Fibroblast of skin of right quadriceps (primary cell): ENCODE measurements at places on chromosomes 13 and 19.

- no peak for DNase-seq
These were observed 545.4 kb downstream of the SUCLA2 start for GRCh38 chr13:47455626-47456025.

- no peak for DNase-seq
These were observed 1060.4 kb downstream of the EFNB2 start for GRCh38 chr13:105474983-105475610.

- DNase-seq = no peak
These were observed 9.8 kb upstream of the SIGLEC12 start for GRCh38 chr19:51511353-51511752.

GRCh38 chr19:11284515-11284914, 11.4 kb upstream of the TSPAN16 start:
- no peak for DNase-seq

GRCh38 chr13:110914331-110915056, 375 bp downstream of the ANKRD10 start:
- peak; percentile 76 for DNase-seq

DNA sequence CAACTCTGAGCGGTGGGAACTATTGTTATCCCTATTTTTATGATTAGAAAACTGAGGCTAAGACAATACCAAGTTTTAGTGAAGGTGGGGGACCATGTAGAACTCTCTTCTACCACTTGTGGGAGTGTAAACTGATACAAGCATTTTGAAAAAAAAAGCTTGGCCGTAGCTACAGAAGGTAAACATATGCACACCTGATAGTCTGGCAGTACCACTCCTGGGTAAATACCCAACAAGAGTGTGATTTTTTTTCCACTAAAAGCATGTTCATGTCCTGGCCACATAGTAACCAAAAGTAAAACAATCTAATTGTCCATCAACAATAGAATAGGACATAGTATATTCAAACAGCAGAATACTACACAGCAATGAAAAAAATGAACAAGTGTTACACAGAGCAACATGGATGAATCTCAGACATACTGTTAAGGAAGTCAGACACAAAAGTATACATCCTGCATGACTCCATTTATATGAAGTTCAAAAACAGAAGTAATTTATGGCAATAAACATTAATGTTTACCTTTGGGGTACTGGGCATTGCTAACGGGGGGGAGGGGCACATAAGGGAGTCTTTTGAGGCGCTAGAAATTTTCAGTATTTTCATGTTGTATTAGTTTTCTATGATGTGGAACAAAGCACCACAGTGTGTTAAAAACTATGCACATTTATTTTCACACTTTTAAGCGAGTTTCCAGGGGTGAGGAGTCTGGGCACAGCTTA, 6.4 kb upstream of the SPATA13 start:
- no peak for DNase-seq

GRCh38 chr13:95870421-95870820, 182.8 kb downstream of the UGGT2 start:
- DNase-seq = no peak

DNA sequence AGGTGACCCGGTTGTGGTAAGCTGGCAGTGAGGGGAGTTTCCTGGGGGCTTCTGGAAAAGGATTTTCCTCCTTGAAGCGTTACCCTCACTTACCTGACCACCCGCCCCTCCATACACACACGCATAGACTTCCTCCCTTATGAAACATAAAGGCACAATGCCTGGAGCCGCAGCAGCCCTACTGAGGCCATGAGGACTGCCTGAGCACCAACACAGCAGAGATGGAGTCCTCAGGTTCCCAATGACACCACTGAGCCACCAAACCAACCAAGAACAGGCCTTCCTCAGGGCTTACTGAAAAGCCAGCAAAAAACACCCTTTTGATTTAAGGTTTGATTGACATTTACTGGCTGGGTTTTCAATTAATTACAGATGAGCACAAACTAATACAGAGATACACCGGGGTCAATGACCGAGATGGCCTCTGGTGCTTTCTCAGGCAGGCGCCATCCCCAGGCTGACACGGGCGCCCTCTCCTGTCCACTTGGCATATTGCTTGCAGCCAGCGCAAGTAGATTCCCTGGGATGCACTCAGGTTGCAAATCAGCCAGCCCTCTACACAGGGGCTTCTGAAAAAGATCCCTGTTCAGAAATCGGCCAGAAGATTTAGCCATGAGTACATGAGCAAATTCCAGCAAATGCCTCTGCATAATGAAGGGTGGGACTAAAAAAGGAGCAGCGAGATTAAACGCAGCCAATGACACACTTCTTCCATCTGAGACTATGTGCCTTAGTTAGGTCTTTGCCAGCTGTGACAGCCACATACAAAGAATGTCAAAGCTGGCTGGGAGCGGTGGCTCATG, 14.8 kb downstream of the OPA3 start:
- peak; percentile 13 for DNase-seq

- DNase-seq = peak; percentile 64
These were observed 502.7 kb downstream of the UQCRFS1 start for GRCh38 chr19:28710278-28710677.

GRCh38 chr13:89205856-89206520, 1534.8 kb downstream of the SLITRK5 start:
- DNase-seq = peak; percentile 0

GRCh38 chr13:75789451-75790197, 153.5 kb downstream of the LMO7 start:
- no peak for DNase-seq

GRCh38 chr19:49855277-49855675, 4.3 kb downstream of the PTOV1 start:
- DNase-seq = no peak

GRCh38 chr19:1047696-1048147, 7.8 kb downstream of the ABCA7 start:
- no peak for DNase-seq

DNA sequence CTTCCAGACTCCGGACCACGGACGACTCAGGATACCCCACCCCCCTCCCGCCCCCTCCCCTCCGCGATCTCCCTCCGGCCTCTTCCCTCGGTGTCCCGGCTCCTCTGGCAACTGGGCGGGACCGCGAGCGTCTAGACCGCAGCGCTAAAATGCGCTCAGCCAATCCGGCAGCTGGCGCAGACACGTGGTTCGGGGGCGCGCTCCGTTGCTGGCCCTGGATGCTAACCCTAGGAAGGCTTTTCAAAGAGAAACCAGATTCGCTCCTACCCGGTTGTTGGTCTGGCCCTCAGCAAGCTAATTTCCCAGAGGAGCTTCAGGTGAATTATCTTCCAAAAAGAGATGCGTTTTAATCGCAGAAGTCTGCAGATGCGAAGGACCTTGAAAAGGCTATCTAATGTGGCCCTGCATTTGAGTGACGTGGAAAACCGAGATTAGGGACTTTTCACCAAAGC, at the start of gene DZIP1:
Gene DZIP1 (minus strand): TSS at position 106 of the 452 bp plus-strand sequence. CDS start 2,677 bp downstream, outside the sequence.
- peak; percentile 84 for DNase-seq

DNA sequence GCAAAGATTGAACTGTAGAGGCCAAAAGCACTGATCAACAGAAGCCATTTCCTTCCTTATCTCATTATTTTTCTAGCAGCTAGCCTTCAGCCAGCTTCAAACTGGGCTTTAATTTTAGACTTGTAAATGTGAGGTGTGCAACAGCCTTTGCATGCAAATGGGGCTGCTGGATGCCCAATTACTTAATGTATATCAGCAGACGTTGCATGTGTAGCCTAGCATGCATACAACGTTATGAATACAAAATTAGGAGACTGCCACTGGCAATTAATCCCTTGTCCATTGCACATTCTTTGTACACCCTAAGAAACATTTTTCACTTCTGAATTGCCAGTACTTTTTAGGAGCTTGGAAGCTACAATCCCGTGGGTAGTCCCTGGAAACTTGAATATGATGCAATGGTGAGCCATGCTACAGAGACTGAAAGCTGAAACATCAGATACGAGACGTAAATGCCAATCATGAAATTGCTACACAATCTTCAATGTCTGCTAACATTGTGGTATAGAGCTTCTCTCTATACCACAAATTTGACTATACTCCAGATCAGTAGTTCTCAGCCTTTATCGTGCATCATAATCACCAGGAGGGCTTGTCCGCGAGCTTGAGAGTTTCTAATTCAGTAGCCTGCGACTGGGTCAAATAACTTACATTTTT, 20.2 kb downstream of the EPSTI1 start:
- peak; percentile 76 for DNase-seq

DNA sequence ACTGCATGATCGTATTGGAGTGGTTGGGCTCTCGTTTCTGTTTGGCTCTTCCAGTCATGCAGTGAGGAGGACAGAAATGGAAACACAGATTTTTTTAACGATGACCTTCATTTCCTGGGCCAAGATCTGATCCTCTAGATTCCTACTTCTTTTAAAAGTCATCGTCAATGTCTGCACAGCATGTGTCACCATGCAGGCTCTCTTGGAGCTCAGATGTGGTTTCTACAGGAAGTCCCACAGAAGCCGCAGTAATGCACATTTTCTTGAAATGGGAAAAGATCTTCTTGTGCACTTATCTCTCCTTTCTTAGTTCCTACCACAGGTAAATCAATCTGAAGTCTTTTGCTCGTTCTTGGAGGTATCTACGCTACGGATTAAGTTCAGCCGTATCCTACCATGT, 626.9 kb downstream of the EFNB2 start:
- peak; percentile 71 for DNase-seq

- DNase-seq = no peak
These were observed 10.4 kb downstream of the BORCS8 start for GRCh38 chr19:19181488-19181998.

DNA sequence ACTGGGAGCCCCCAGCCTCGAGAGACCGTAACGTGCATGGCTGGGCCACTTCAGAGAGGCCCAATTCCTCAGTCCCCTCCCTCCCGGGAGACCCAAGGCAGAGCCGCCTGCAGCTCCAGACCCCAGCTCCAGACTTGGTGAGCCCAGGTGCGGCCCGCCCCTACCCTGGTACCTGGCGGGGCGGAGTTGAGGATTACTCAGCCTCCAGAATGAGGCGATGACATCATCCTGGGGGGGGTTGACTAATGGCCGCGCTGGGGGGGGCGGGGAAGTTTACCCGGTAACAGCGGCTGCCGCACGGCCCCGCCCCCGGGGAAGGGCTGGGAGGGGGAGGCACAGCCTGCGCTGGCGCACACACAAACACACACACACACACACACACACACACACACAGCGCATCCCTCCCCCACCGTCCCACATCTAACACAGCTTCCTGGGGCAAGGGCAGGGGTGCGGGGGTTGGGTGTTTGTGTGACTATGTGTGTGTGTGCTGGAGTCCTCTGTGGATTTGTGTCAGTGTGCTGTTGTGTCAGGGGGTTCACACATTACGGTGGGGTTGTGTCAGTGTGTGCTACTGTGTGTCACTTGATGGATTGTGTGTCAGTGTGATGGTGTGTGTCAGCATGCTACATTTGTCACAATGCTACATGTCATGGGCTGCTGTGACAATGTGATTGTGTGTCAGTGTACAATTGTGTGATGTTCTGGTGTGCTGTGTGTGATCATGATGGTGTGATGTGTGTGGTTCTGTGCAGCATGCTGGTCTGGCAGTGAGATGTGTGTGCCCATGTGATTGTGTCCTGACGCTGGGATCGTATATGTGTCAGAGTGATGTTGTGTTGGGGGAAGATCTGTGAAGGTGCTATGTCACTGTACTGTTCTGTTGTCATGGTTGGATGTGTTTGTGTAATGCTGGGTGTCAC, 10.3 kb upstream of the BBC3 start:
- peak; percentile 81 for DNase-seq

GRCh38 chr13:21034603-21035191, 26.7 kb downstream of the LATS2 start:
- peak; percentile 47 for DNase-seq

DNA sequence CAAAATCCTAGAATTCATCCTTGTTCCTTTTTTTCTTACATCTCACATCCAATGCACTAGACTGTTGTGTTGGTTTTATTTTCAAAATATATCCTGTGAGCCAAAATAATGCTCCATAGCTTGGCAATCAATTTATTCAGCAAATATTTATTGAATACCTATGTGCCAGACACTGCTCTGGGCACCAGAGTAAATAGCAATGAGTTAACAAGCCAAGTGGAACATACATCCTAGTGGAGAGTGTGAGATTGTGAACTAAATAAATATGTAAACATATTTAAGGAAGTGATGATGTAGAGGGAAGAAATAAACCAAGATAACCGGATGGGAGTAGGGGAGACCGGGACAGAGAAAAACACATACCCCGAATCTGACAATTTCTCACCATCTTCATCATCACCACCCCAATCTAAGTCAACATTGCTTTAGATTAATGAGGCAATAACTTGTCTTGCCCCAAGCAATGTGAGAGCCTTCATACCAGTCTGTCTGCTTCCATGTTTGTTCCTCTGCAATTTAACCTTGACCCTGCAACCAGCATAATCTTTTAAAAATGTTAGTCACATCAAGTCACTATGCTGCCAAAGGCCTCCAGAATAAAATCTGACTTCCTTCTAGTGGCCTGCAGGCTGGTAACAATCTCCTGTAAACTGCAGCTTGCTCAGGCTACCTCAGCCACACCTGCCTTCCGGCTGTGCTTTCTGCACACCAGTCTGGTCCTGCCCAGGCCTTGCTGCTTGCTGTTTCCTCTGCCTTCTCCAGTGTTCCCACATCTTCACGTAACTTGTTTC, 199.2 kb downstream of the DLEU7 start:
- DNase-seq = no peak

- no peak for DNase-seq
These were observed 29.2 kb downstream of the CLEC4M start for GRCh38 chr19:7792281-7792680.

DNA sequence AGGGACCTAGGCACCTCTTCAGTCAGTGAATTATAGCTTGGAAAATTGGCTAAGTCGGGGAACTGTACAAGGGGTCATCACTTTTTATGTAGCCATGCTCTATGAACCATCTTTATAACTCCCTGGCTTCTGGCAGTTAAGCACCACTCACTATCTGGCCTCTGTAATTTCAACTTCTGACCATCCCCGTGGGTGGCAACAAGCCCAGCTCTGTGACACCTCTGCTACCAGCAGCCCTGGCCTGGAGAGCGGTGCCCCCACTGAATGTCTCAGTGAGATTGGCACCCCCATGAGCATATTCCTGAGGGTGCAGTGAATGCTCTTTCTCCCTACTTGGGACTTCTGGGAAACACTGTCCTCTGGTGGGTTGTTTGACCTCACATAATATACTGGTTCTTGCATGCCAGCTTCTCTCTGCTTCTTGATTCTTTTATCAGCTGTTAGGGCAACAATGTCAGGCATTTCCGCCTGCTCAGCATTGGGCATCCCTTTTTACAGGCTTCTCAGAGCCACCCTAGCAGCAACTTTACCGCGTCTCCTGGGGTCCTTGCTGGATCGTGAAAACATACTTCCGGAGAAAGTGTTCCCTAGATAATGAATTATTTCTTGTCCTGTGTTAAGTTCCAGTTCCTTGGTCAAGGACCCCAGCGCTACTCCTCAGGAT, 10.4 kb downstream of the KL start:
- no peak for DNase-seq

GRCh38 chr13:21134475-21134874, 41.9 kb downstream of the SKA3 start:
- DNase-seq = no peak

DNA sequence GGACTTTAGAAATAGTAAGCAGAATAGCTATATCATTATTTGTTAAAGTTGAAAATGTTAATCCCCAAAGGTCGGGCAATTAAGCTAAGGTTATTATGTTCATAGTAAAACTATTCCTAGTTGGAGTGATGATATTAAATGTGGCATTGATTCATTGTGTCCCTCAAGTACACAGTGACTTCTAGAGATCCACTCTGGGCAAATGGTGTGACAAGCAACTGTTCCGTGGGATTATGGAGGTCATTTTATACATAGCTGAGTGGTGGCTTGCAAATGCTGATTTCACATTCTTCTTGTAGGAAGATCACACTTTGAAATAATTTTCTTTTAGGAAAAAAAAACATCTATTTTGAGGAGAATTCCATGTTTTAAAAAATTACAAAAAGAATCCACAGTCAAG, 317.8 kb downstream of the ATP8A2 start:
- DNase-seq = no peak

- no peak for DNase-seq
These were observed 34.6 kb downstream of the CEBPG start for GRCh38 chr19:33408116-33408515.
